ENCODE measurements at places on chromosomes 16 and 17.

GRCh38 chr17:81582749-81583148, 30.6 kb upstream of the FAAP100 start:
- H3K27ac ChIP-seq: no peak overlapping the region
- H3K36me3 ChIP-seq: peaks cover 16% of the 10 kb centered on the region
- no peak overlapping the region for H3K4me3 ChIP-seq
- DNase-seq: no peak
- no peaks in the 10 kb centered on the region for H3K4me1 ChIP-seq
- H3K27me3 ChIP-seq: no peaks in the 10 kb centered on the region

DNA sequence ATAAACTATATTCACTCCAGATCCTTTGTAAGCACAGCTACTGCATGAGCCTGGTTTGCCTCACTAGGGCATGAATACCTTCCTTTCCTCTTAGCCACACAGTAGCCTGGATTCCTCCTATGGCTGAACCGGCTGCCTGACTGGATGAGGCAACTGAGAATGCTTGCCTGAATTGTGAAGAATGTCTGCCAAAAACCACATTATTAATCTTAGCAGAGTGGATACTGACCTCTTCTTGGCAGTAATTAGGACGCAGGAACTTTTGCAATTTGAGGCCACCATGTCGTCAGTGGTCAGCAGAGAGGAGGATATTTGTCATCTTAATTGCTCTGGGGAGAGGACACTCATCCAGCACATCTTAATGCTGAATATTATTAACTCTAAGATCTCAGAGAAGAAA, 651.8 kb upstream of the GOT2 start:
- no peaks in the 10 kb centered on the region for H3K36me3 ChIP-seq
- H3K4me1 ChIP-seq: no peaks in the 10 kb centered on the region
- H3K4me3 ChIP-seq: no peak overlapping the region
- no peaks in the 10 kb centered on the region for H3K27me3 ChIP-seq
- H3K27ac ChIP-seq: no peak overlapping the region
- peak; percentile 2 for DNase-seq

DNA sequence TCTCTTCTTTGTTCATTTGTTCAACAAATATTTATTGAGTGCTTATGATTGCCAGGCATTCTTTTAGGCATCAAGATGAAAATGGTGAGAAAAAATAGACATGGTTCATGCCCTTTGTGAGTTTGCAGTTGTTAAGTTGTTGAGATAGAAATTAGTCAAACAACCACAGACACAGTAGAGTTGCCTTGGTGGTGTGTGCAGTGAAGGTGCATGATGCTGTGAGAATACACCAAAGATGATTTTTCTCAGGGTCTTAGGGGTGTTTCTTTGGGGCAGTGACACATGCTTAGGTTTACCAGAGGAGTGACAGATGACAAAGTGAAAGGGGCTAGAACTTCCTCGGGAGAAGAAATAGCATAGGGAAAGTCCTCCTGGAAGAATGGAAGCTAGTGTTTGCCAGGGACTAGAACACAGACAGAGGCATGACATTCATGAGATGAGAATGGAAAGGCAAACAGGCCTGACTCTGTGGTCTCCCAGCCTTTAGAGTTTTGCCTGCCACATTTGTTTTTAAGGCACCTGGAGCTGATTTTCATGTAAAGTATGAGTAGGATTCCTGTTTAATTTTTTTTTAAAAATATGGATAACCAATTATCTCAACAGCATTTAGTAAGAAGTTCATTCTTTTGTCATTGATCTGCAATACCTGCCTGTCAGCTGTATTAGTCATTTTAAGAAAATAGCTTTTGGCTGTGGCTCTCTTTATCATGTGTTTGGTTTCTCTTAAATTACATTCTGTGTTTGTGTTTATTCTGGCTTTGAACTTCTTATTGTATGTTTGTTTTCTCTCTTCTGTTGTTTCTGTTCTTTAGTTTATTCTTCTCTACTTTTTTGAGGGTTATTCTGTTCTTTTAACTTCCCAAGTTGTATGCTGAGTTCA, 36.6 kb downstream of the CYLD start:
- H3K4me3 ChIP-seq: no peak overlapping the region
- DNase-seq: no peak
- H3K27ac ChIP-seq: no peak overlapping the region
- no peaks in the 10 kb centered on the region for H3K4me1 ChIP-seq

DNA sequence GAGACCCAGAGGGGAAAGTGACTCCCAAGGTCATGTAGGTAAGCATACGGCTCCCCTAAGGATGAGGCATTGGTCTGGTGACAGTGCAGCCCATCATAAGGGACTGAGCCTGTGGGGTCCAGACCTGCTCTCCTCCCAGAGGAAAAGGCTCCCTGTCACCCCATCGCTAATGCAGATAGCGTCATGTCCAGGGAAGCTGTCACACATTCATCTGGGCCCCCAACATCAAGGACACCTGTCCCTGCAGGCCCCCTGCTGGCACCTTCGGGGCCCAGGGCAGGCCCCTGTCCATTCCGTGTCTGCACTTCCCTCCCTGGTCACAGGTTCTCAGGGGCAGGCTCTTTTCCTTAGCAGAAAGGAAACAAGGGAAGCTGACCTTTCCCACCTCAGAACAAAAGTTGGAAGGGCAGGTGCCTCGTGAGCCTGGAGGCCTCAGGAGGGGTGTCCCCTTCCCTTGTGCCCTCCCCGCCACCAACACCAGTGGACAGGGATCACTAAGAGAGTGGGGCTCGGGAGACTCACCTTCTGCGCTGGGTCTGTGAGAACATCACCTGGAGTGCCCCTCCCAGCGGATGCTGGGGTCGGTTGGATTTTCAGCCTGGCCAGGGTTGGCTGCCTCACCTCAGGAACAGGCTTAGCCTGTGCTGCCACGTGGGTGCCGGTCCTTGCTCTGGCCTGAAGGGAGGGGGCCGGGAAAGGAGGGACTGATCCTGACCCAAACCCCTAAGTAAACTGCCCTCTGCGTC, 17.3 kb upstream of the LASP1NB start:
- H3K27ac ChIP-seq: no peak overlapping the region
- H3K4me3 ChIP-seq: no peak overlapping the region
- no peak for DNase-seq
- H3K4me1 ChIP-seq: no peaks in the 10 kb centered on the region
- H3K27me3 ChIP-seq: no peaks in the 10 kb centered on the region

- H3K27me3 ChIP-seq: no peaks in the 10 kb centered on the region
- H3K4me1 ChIP-seq: no peaks in the 10 kb centered on the region
- no peaks in the 10 kb centered on the region for H3K36me3 ChIP-seq
- no peak for DNase-seq
- H3K27ac ChIP-seq: no peak overlapping the region
Observed at GRCh38 chr16:50501986-50502615, 46.1 kb upstream of the NKD1 start.

DNA sequence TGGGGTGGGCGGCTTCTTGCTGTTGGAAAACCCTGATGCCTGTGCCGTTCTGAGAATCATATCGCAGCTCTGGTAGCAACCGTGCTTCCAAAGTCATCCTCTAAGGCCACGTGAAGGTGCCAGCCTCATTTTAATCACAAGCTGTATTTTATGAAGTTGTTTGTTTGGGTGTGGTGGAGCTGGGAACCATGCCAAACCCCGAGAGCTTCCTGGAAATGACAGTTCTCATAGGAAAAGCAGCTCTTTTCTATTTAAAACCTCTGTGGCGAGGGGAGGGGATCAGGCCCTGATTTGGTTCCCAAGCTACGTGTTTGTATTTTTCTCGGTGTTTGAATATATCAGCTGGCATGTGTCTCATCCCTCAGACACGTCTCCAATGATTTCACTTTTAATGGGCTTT, 21.7 kb downstream of the KNOP1 start:
- H3K27me3 ChIP-seq: no peaks in the 10 kb centered on the region
- no peak overlapping the region for H3K4me3 ChIP-seq
- no peak overlapping the region for H3K27ac ChIP-seq
- DNase-seq: no peak
- H3K36me3 ChIP-seq: peaks cover 6% of the 10 kb centered on the region

DNA sequence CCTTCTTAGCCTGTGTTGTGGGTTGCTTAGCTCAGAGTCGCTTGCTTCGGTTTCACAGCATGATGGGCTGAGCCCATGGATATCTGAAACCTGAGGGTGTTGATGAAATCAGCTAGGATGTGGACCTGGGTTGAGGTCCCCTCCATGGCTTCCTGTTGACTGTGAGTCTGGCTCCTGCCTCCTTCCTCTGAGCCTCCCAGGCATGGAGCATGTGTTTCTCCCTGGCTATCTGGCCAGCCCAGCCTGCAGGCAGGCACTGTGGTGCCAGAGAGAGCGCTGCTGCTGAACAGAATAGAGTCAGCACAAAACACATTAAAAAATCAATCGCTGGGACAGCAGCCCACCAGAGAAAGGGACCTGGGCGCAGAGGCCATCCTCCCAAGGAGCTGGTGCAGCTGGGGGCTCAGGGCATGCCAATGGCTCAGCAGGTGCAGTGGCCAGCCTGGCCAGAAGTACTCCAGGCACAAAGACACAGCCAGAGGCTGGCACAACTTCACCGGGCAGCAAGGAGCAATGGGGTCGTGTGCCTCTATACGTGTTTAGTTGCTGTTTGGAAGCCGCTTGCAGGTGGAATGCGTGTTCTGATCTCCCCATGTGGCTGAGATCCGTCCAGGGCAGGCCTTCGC, 28.3 kb upstream of the GPRC5C start:
- H3K4me3 ChIP-seq: no peak overlapping the region
- no peaks in the 10 kb centered on the region for H3K36me3 ChIP-seq
- H3K27ac ChIP-seq: peak overlapping the region; percentile 67
- no peaks in the 10 kb centered on the region for H3K27me3 ChIP-seq

DNA sequence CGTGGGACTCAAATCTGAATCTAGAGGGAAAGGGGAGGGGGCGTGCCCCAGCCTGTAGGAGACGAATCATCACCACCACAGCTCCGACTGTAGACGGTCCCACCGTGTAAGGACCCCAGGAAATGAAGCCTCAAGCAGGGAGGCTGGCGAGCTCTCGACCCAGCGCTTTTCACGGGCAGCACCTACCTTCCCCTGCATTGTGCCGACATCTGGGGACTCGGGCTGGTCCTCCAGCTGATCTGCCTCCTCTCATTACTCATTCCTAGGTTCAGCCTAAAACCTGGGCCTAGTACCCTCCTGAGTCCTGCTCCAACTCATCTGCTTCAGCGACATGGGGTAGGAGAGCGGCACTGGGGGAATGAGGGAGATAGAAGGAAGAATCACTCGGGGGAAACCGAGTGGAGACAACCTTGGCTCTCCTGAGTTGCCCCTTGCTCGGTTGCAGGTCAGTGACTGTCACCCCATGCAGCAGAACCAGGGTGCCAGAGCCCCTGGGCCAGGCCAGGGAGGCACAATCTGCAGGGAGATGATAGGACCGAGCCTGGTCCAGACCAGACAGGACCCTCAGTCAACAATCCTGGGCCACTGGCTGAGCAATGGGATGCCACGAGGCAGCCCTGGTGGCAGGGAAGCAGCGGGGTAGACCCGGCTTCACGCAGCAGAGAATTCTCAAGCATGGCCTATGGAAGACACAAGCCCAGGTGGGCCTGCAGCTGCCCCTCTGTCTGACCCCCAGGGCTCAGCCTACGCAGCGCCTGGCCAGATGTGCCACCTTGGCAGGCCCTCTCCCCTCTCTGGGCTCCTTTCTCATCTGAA, 833 bp upstream of the BCAR1 start:
- no peaks in the 10 kb centered on the region for H3K36me3 ChIP-seq
- no peaks in the 10 kb centered on the region for H3K27me3 ChIP-seq
- H3K27ac ChIP-seq: peak overlapping the region; percentile 94
- no peak overlapping the region for H3K4me3 ChIP-seq
- DNase-seq: no peak

- no peaks in the 10 kb centered on the region for H3K36me3 ChIP-seq
- no peak for DNase-seq
- no peaks in the 10 kb centered on the region for H3K27me3 ChIP-seq
- no peak overlapping the region for H3K4me3 ChIP-seq
- no peak overlapping the region for H3K27ac ChIP-seq
Observed at GRCh38 chr16:72983241-72983640, 64.7 kb downstream of the ZFHX3 start.

Data from mesendoderm (in vitro differentiated cells).